ENCODE measurements at places on chromosomes 2 and 18. TPM values are rescaled to one million over a fixed set of nuclear protein-coding genes. Genes with fewer than 3 reads are reported as not detected.

Gene MLPH
- total RNA-seq: 10.3 TPM

GRCh38 chr2:33391529-33392255, 84.8 kb upstream of the RASGRP3 start:
- DNase-seq: peak; percentile 52

- no peak for DNase-seq
Observed at GRCh38 chr2:187525163-187525900, 28.9 kb downstream of the TFPI start.

Gene HRH4
- 0.21 TPM for total RNA-seq

DNA sequence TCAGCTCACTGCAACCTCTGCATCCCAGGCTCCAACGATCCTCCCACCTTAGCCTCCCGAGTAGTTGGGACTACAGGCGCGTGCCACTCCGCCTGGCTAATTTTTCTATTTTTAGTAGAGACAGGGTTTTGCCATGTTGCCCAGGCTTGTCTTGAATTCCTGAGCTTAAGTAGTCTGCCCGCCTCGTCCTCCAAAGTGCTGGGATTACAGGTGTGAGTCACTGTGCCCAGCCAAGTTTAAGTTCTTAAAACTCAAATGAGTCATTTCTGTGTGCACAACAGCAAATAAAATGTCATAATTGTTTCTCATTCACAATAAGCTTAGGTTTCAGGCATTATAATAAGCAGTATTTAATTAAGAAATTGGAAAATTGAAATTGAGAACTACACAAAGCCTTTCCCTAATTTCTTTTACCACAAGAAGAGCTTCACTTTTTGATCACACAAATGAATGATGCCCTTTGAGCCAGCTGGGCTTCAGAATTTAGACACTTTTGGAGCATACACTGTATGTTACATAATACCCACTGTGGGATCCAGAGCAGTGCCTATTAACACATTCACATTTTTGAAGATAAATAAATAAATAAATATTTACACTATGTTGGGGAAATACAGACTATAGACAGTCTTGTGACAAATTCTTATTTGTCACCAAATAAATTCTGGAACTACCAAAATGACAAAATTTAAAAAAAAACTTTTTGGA, 8.6 kb upstream of the ME2 start:
- peak; percentile 38 for DNase-seq

DNA sequence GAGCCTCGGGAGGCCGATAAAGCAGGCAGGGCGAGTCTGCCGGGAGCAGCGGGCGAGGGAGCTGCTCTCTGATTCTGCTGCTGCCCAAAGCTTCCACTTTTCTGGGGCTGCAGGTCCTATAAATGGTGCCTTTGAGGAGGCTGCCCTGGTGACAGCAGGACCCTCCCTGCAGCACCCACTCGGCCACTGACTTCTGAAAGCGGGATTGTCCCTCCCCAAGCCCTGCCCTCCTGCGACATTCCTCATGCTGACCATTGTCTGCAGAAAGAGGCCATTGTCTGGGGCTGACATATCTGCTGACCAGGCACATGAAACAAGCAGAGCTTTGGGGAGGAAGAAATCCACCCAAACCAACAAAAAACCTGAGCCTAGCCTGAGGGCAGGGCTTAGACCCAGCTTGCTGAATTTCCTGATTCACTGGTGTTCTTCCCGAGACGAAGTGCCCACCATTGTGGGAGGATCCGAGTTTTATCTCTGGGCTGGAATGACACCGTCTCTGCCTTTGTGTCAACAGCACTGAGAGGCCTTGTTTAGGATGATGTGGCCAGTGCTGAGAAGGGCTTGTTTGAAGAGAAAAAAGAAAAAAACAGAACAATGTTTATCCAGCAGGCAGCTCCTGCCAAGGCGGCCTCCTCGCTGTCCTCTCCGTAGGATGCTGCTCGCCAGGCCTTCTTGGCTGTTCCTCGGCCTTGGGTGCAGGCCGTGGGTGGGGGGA, 129.7 kb downstream of the MYCN start:
- peak; percentile 24 for DNase-seq

Gene DRC1
- not detected for total RNA-seq

DNA sequence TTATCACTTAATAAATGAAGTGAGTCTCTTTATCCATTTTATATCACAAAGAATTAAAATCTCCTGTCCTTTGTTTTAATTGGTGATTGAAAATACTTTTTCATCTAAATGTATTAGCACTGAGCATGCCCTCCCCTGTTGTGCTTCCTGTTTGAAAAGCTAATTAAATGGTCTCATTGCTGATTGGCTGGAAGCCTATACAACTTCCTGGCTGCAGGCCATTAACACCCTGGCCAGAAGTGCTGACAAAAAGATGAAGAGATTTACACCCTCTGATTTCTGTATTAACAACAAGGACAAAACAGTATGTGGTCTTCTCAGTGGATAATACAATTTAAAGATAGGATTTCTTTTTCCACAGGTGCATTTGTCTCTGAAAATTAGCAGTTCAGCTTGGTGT, 548.0 kb downstream of the DCC start:
- no peak for DNase-seq

Gene SLC19A3
- 5.3 TPM for total RNA-seq

Gene COL4A3
- 7.3 TPM for total RNA-seq

DNA sequence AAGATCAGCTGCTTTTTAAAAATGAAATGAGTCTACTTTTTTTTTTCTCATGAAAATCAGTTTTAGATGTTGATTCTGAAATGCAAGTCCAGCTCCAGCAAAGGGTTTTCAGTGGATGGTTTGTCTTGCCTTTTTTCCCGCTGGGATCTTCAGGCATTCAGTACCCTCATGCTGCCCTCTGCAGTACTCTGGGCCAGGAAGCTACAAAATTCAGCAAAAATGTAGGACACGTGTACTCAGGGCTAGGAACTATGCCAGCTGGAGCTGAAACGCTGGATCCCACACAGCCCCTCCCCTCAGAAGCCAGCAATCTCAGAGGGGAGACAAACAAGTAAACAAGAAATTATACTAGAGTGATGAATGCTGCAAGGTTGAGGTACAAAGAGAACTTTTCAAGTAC, 97.3 kb downstream of the MMADHC start:
- peak; percentile 37 for DNase-seq

Gene KIF1A
- 8.9 TPM for total RNA-seq

GRCh38 chr18:75745147-75745546, 317.6 kb upstream of the SMIM21 start:
- no peak for DNase-seq

DNA sequence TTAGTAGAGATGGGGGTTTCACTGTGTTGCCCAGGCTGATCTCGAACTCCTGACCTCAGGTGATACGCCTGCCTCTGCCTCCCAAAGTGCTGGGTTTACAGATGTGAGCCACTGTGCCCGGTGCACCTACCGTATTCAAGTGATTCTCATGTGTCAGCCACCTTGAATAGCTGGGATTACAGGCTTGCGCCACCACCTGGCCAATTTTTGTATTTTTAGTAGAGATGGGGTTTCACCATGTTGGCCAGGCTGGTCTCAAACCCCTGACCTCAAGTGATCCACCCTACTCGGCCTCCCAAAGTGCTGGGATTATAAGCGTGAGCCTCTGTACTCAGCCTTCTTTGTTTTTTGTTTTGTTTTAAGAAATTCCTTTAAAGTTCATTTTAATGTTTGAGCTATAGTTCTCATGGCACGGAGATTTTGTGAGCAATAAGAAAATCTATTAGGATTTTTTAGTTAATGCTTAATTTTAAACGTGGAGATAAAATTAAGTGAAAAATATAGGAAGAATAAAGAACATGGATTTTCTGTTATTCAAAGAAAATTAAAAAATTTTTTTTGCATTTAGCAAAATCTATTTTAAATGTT, 242.6 kb downstream of the PHLPP1 start:
- DNase-seq: no peak

DNA sequence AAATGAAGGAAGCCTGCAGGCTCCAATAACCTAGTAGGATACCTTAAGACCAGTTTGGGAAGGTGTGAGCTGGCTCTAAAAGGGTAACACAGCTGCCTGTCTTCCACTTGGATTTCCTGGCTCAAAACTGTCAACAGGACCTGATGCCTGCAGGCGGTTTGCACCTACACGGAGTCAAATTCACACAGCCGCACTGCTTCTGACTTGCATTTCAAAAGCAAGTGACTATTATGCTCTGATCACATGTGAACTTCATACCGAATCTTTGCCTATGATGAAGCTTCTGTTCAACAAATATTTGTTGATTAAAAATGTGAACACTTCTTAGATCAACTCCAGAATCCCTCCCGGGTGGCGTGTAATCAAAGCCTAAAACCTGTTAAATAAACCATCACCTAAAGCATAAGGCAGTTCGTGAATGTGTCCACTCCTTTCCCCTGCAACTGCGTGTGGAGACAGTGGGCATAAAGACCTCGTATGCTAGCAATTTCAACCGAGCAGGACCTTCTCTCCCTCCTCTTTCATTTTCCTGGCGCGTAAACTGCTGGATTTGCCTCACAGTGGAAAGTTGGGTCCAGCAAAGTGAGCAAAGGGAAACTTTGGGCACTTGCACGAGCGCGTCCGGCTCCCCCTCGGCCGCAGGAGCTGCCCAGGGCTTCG, 784 bp downstream of the CRACDL start:
- DNase-seq: no peak

DNA sequence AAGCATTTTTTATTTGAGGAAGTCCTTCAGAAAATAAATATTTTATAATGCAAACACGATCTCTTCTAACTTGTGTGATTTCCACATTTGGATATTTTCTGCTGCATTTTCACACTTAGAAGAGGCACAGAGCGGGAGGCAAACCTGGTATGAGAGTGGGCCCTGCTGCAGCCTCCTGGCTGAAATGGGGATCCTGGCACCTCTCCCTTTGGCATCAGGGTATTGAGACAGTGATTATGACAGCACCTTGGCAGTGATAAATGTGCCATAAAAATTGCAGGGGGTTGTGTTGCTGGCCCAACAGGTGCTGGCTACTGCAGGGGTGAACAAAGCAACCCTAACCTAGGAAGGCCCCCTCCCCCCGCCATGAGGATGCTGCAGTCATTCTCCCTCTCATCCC, 128.6 kb downstream of the TSN start:
- DNase-seq: no peak

DNA sequence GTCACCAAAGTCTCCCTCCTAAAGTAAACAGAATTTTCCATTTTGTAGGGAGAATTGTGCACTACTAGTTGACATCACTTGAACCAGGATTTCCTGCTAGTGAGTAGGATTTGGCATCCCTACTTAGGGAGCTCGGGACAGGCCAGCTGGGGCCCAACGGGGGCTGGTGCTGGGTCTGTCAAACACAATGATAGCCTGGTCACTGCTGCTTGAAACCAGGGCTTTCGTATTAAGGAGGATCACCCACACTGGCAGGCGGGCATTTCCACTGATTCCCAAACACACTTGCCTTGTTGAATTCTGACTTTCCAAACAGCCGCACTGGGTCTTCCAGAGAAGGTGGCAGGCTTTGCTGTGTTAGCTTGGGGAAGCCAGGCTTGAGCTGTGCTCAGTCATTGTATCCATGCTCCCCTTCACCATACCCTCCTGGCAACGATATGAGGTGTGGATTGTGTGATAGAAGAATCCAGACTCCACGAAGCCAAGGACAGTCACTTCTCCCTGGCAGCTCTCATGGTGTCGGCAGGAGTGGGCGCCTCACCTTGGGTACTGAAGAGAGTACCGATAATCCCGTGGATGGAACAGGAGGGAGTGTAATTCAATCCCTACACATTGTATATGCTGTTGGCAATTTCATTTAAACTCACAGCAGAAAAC, 7.5 kb downstream of the GDF7 start:
- no peak for DNase-seq

GRCh38 chr2:174493549-174494331, 6.9 kb upstream of the GPR155 start:
- no peak for DNase-seq

DNA sequence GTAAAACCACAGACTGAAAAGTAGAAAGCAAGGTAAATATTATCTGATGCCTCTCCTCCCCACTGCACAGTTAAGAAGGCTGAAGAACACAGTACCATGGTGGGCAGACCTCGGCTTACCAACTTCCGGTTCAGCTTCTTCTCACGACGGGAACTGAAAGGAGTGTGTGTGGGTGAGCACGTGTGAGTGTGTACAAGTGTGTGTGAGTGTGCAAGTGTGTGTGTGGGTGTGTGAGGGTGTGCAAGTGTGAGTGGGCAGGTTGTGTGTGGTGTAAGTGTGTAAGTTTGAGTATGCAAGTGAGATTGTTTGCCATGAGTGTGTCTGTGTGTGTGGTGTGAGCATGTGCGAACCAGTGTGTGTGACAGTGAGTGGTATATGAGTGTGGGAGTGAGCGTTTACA, 103.5 kb downstream of the ADD2 start:
- DNase-seq: no peak

Gene NEU2
- not detected for total RNA-seq

DNA sequence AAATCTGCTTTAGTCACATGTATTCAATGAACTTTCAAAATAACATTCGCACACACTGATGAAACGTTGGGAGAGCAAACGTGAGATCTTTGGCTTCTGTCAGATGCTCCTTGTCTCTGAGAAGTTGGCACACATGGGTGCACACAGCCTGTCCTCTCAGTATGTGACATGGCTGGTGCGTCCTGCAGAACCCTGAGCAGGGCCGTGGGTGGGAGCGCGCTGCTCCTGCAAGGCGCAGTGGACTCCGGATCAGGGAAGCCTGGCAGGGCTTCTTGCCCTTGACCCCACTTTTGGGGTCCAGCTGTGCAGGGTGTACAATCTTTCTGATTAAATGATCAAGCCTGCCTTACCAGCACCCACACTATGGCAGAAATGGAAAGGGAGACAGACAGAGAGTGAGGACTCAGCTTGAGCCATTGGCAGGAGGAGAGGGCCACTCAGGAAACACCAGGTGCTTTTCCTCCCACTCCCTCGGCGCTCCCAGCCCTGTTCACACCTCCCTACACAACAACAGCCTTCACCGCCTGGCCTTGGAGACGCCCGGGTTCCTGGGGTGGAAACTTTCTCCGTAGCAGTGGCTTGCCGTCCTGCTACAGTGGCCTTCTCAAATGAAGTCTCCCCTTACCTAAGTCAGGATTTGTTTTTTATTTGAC, 108.4 kb upstream of the SNTG2 start:
- no peak for DNase-seq

DNA sequence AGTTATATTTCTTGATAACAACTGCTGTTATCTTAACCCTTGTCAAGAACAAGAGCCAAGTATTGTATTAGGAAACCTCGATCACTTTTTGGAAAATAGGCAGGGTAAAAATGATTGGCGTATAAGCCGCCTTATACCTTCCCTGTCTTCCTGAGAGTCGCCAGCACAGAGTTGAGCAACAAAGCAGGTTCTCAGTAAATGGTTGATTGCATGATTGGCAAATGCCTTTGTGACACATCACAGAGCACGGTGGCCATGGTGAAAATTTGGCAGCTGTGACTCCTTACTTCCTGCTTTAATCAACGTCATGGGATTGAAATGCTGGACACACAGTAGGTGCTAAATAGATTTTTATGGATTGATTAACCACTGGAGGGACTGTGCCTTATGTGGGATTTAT, 3.9 kb upstream of the KLHL29 start:
- DNase-seq: no peak

Gene CMPK2
- 3.5 TPM for total RNA-seq

All from tongue (tissue), 3 donors.